Sigmoid colon (tissue), 7 donors: ENCODE measurements at places on chromosomes 16 and 17. TPM values are rescaled to one million over a fixed set of nuclear protein-coding genes. Genes with fewer than 3 reads are reported as not detected.

The PSMC3IP gene
- total RNA-seq: 5.3 TPM

- no peak for DNase-seq
These were observed 13.9 kb downstream of the CD300A start for GRCh38 chr17:74480290-74480689.

GRCh38 chr16:67928561-67929364 lies 2.9 kb downstream of the CTRL start:
- peak; percentile 84 for DNase-seq

DNA sequence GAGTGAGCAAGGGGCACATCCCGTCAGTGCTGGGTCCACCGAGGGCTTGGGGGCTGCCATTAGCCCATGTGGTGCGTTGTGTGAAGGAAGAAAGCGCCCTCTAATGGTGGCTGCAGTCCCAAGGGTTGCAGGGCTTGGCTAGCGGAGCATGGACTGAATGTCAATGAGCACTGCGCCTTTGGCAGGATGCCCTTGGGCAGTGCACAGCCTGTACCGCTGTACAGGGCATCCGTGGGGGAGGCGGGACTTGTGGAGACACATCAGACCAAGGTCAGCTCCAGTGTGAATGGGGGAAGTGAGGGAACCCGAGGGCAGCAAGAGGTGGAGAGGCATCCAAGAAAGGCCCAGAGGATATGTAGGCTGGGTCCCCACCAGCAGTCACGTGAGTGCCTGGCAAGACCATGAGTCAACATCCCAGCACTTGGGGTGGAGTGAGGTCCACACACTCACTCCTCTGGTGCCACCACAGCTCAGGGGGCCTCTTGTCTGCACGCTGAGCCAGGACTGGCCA lies 75.5 kb upstream of the MED9 start:
- DNase-seq: no peak
